ENCODE measurements at places on chromosomes 12 and 14.

DNA sequence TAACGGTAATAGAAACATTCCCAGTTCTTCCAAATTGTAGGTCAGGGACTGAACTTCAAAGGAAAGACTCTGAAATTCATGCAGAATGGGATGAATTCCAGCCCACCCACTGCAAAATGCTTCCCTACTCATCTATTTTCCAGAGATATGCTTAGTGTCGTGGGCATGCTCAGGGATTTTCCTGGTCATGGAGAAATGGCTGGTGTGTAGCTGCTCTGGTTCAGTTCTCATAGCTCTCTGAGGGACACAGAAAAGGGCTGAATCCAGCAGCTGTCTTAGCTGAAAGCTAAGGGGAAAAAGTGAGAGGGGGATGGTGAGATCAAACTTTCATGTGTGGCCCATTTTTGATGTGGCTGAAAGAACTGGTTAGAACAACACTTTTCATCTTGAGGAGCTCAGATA, 72.9 kb upstream of the KRAS start:
- DNase-seq: no peak

DNA sequence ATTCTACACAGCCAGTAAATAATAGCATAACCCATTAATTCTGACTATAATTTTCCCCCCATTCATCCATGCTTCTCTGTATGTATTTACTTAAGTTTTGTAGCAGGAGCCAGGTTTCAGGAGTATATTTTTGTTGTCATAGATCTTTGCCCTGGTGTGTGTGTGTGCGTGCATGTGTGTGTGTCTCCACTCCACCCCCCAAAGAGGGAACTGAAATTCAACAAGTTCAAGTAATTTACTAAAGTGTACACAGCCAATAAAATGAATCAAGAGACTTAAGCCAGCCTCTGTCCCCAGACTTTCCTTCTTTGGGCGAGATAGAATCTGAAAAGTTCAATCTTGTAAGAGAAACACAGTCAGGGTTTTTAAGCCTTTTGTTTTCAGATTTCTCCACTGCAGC, 792.0 kb downstream of the MED13L start:
- no peak for DNase-seq

DNA sequence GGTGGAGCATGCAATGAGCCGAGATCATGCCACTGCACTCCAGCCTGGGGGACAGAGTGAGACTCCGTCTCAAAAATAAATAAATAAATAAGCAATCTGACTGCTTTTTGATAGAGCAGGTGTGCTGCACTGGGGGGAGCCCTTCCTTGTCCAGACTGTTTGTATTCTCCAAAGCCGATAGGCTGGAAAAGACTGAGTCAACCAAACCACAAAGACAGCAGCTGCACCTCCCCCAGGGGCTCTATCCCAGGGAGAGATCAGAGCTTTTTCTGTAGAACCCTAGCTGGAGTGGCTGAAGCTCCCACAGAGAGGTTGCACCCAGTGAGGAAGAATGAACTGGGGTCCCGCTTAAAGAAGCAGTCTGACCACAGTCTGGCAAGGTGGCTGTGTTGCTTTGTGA, 45.8 kb upstream of the LALBA start:
- no peak for DNase-seq

DNA sequence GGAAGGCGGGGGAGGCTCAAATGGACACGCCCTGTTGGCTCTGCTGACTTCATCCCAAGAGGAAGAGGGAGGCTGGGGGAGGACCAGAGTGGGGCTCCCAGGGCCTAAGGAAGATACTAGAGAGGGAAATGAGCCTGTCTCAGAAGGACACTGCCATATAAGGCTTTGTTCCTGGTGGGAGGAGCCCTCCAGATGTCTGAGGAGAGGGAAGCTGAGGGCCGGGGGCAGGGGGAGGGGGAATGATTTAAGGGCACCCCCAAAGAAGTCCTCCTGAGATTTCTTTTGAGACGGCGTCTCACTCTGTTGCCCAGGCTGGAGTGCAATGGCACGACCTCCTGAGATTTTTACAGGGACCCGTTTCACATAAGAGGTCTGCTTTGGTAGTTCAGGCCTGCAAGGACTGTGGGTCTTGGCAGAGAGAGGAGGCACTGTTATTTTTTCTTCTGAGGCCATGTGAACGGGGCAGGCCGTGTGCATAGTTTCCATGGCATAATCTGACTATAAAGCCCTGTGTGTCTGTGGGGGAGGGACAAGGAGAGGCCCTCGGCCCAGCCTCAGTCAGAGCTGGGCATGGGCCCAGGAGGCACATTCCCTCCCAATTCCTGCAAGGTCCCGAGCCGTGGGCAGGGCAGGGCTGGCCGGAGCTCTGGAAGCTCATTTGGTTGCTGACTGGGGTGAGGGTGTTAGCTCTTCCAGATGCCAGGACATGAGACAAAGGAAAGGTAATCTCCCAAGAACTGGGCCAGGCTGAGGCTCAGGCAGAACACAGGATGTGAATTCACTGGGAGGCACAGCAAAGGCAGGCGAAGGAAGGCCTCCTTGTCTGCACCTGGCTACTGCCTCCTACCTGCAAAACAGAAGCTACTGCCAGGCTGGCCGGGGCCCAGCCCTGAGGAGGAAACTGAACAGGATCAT, 22.2 kb upstream of the PLEKHG3 start:
- no peak for DNase-seq

DNA sequence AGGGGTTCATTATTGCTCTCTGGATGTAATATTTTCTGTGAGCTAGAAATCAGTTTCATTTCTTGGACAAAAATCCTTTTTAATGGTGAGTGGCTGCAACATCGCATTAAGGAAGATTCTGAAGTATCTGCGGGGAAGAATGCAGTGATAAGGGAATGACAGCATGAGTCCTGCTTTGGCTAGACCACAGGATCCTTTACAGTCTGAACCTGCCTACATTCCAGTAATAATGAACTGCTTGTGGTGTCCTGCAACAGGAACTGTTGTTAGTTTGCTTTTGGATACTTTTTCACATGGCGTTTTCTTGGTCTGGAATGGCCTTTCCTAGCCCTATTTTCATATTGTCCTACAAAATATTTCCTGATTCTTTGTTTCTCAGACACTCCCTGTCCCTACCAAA, 15.7 kb downstream of the MDM2 start:
- no peak for DNase-seq

GRCh38 chr12:109430244-109430643, 46.9 kb downstream of the KCTD10 start:
- DNase-seq: no peak

GRCh38 chr12:14416658-14417057, 51.2 kb downstream of the ATF7IP start:
- DNase-seq: no peak

- no peak for DNase-seq
Measured at GRCh38 chr12:98385641-98386040, 129.7 kb upstream of the TMPO start.

- DNase-seq: no peak
Measured at GRCh38 chr12:43880547-43880946, 44.7 kb downstream of the TMEM117 start.

GRCh38 chr12:31715283-31715825, 13.5 kb downstream of the AMN1 start:
- DNase-seq: no peak

- no peak for DNase-seq
Measured at GRCh38 chr12:116559162-116559935, at the start of gene MAP1LC3B2. Gene MAP1LC3B2, plus strand, starts transcription at chr12:116559381. Its CDS starts 16,562 bp downstream, at chr12:116575943.

- no peak for DNase-seq
Measured at GRCh38 chr14:26872515-26873361, 274.9 kb upstream of the NOVA1 start.

DNA sequence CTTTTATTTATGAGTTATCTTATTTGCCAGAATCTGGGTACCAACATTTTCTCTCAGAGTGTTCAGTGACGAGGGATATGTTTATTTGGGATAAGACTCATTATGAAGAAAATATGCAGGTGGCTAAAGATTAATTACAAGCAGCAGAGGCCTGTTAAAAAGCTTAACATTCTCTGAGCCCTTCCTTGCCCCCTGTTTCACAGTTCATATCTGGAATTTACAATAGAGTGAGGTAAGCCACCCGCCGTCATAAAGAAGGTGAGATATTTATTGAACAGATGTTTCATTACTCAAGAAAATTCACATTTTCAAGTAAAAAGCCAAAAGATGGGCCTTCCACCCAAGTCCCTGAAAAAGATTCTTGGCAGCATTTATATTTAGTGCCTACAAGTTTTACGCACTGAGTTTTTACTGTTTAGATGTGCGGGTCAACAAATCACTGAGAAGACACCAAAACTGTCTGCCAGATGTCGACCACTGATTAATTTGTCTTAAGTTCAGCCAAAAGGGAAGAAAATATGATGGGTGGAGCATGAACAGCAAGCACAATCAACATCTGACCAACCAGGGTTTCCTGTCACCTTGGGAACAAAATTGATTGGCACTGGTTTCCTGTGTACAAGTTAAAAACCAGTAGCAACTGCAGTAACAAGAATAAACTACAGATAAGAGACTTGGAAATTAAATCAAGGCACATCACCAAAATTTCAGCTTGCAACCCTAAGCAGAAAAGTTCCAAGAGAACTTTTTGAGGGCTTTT, 85.5 kb upstream of the PTPRB start:
- DNase-seq: no peak

Data from cortex of kidney (tissue), 1 donor.